ENCODE measurements at places on chromosomes 16 and 17.

GRCh38 chr17:10513299-10514067, 4.9 kb downstream of the MYH1 start:
- DNase-seq, result no peak

GRCh38 chr16:5502467-5502869, 404.9 kb upstream of the EEF2KMT start:
- DNase-seq, result peak; percentile 35

GRCh38 chr17:12637015-12637414, 28.7 kb upstream of the MYOCD start:
- no peak for DNase-seq

DNA sequence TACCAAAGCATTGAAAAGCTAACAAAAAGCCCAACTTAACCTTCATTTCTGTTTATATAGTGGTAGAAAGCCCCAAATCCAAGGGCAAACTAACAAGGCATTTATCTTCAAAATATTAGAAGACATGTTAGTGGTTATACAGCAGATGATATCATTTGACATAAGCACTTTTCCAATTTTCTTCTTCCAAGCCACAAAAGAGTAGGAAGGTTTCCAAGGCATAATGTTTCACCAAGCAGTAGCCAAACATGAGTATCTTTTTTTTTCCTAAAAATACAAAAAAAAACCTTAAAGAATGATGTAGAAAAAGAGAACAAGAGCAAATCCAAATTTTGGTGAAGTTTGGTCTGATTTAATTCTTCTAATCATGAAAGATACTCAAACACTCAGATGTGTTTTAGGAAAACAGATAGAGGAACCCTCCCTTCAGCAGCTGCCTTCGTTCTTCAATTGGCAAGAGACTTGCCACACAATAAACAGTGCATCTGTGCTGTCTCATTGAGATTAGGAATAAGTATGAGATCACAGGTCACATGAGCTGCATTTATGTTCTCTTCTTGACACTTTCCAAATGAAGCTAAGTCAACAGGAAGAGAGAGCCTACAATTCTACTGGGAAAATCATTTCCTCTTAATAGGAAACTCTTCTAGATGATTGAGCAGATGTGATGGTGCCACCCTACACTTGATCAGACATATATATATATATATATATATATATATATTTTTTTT, 106.7 kb downstream of the TTC19 start:
- no peak for DNase-seq

GRCh38 chr17:34143430-34143829, 111.7 kb upstream of the CCL2 start:
- no peak for DNase-seq

DNA sequence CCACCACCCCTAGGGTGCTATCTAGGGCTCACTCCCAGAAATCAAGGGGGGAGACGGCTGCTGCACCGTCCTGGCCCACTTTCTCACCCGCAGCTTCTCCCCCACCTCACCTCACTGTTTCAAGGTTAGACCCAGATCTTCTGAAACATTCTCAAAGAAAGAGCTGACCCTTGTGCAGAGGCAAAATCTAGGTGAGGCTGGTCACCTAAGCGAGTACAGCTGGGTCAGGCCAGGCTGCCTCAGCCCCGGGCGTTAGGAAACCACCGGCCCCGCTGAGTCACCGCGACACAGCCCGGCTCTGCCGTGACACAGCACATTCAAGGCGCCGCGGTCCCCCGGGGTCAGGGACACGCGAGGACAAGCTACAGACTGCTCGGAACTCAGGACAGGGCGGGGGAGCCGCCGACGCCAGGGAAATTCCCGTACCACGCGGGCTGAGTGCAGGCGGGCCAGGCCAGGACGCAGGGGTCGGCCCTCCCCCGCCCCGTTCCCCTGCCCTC, 27.1 kb downstream of the GNPTG start:
- no peak for DNase-seq

GRCh38 chr17:30222721-30223175, 12.7 kb downstream of the SLC6A4 start:
- DNase-seq, result no peak

- no peak for DNase-seq
These were observed 84.2 kb downstream of the HS3ST2 start for GRCh38 chr16:22898131-22898530.

- no peak for DNase-seq
These were observed 26.8 kb downstream of the GINS2 start for GRCh38 chr16:85661740-85662481.

- DNase-seq, result no peak
These were observed 17.5 kb downstream of the TMEM132E start for GRCh38 chr17:34596920-34597319.

DNA sequence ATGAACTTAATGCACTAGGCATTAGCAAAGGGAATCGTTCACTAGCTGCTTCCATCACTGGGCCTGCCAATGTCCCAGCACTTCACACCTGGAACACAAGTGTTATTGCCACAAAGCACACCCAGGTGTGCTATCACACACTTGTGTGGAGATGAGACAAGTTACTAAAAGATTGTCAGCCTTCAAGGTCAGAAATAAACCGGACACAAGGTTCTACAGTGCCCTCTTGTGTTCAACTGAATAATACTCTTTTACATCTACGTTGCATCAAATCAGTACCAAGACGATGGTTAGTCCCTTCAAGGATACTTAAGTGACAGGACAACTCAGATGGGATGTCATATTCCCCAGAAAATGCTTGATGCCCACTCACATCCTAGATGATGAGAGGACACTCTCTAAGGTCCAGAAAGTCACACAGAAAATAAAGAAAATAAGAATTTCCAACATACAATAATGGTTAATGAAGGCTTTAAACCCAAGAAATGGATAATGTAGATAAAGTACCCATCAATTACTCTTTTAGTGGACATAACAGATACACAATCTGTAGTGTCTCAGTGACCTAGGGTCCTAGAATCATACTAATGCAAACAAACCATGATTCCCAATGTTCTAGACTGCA, 16.4 kb upstream of the GLG1 start:
- DNase-seq, result no peak

- no peak for DNase-seq
These were observed 37.8 kb downstream of the LITAFD start for GRCh38 chr16:8919934-8920462.

GRCh38 chr16:87945351-87946042, 5.7 kb upstream of the BANP start:
- peak; percentile 62 for DNase-seq

GRCh38 chr17:17924857-17925250, 47.3 kb downstream of the TOM1L2 start:
- no peak for DNase-seq

- no peak for DNase-seq
These were observed 26.7 kb downstream of the ZNF276 start for GRCh38 chr16:89748076-89748475.

DNA sequence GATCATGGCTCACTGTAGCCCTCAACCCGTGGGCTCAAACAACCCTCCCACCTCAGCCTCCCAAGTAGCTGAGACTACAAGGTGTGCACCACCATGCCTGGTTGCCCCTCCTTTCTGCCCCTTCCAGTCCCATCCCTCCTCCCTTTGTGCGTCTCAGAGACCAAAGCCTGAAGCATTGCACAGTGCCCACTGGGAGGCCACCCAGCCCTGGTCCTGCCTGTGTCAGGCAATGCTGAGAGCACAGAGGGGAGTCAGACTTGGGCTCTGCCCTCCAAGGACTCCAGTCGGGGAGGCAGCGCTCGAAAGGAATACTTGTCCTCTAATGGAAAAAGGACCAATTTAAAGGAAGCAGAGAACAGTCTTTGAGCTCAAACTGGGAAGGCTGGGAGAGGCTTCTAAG, 20.4 kb downstream of the RAI1 start:
- no peak for DNase-seq

DNA sequence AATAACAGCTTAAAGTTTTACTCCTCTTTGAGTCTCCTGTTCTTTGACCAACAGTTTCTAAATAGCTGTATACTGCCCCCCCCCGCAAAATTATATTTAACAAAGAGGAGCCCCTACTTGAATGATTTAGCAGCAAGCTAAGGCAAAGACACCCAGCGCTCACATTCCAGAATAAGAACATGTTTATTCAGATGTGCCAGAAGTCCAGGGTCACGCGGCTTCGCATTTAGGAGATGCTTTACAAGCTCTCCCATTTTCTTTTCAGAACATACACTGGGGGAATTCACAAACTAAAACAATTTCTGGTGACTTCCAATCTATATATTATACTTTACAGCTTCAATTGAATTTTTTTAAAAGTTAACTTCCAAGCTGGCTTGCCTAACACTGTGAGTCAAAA, 5.3 kb downstream of the PLD6 start:
- DNase-seq, result no peak

- DNase-seq, result no peak
These were observed 482 bp downstream of the IRF8 start for GRCh38 chr16:85899444-85899843.

GRCh38 chr17:14269473-14269872, 31.4 kb upstream of the HS3ST3B1 start:
- DNase-seq, result no peak

DNA sequence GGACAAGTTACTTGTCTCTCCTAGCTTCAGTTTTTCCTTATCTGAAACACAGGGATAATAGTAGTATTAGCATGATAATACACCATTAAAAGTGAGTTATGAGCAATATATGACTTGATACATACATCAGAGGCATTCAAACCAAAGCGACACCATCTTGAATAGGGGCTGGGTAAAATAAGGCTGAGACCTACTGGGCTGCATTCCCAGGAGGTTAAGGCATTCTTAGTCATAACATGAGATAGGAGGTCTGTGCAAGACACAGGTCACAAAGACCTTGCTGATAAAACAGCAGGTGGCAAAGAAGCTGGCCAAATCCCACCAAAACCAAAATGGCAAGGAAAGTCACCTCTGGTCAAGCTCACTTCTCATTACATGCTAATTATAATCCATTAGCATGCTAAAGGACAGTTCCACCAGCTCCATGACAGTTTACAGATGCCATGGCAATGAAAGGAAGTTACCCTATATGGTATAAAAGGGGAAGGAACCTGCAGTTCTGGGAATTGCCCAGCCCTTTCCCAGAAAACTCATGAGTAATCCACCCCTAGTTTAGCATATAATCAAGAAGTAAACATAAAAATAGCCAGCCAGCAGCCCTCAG, 37.2 kb upstream of the HS3ST3A1 start:
- no peak for DNase-seq

- no peak for DNase-seq
These were observed 20.4 kb upstream of the CDH11 start for GRCh38 chr16:65142276-65142675.

DNA sequence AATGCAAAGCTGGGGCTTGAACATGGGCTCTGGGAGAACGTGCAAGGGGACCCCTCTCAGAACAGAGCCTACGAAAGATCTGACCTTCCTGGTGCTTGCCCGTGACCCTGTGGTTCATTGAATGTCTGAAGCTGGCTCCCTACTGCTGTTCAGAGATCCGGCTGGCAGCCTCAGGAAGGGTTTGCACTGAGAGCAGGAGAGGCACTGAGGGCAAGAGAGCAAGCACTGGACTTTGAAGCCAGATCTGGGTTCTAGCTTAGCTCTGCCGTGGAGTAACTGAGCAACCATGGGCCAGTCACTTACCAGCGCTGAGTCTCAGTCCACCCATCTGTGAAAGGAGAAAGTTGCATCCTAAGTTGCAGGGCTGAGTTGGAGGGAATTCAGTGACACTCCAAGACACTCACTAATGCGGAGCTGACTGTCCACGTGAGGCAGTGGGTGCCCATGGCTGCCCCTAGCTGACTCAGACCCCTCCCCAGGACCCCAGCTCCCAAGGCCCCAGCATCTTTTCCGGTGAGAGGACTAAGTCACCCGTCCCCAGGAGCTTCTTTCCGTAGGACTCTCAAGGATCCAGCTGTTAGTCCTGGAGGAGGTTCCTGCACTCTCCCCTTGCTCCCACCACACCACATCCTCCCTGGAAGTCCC, 41.3 kb downstream of the BEAN1 start:
- DNase-seq, result no peak

DNA sequence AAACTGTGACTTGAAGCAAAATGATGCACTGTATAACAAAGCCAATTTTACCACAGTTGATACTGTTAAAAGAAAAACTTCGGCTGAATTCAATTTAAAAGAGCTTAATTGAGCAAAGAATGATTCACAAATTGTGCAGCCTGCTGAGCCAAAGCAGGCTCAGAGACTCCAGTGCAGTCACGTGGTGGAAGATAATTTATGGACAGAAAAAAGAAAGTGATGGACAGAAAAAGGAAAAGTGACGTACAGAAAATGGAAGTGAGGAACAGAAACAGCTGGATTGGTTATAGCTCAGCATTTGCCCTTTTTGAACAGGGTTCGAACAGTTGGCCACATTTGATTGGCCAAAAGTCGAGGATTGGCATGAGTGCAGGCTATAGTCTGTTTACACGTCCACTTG, 25.7 kb downstream of the ZSWIM7 start:
- DNase-seq, result no peak

DNA sequence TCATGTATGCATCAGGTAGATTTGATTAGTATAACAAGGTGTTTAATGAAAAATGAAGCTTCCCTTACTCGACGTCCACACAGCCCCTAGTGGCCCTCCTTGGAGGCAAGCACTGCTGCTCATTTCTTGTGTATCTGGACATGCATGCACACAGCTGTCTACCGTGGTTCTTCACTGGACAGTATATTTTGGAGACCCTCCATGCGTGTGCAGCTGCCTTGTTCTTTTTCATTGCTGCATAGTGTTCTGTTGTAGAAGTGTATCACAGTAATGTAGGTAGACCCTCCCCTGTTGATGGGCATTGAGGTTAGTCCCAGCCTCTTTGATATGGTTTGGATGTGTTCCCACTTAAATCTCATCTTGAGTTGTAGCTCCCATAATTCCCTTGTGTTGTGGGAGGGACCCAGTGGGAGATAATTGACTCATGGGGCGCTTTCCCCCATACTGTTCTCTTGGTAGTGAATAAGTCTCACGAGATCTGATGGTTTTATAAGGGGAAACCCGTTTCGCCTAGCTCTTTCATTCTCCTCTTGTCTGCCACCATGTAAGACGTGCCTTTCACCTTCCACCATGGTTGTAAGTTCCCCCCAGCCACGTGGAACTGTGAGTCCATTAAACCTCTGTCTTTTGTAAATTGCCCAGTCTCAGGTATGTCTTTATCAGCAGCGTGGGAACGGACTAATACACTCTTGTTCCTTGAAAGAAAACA, 6.3 kb downstream of the CMIP start:
- no peak for DNase-seq

DNA sequence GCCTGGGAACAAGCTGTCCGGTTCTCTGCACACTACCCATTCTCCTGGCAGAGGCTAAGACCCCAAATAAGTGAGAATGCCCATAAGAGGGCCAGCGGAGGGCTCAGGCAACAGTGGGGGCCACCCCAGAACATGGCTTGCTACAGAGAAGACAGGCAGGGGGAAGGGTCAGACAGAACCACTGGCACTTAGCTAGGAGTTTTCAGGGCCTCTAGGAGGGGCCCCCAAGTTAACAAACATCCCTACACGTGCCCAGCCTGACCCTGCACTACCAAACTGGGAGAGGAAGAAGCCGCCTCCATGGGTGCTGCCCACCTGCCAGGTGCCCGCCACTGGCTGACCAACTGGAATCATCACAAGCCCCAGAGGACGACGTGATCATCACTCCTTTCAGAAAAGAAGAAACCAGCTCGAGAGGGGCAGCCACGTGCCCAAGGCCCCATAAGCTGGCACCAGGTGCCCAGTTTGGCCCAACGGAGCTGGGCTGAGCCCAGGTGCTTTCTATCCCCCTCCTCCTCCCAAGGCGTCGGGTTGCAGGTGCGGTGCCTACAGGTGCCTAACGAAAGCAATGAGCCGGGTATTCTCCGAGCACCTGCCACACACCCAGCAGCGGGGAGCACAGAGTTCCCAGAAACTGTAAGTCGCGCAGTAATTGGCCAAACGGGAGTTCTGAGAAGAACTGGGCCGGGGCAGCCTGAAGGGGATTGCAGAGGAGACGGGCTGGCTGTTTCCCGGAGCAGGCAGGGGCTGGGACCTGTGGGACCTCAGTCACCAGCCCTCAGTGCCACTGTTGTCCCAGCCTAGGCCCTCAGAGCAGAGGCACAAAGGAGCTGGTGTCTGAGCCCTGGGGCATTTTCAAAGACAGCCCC, 13.2 kb downstream of the RPH3AL start:
- peak; percentile 73 for DNase-seq

Measured in DMS79 (cell line).